ENCODE measurements at places on chromosomes 3 and 15. TPM values are rescaled to one million over a fixed set of nuclear protein-coding genes. Genes with fewer than 3 reads are reported as not detected.

DNA sequence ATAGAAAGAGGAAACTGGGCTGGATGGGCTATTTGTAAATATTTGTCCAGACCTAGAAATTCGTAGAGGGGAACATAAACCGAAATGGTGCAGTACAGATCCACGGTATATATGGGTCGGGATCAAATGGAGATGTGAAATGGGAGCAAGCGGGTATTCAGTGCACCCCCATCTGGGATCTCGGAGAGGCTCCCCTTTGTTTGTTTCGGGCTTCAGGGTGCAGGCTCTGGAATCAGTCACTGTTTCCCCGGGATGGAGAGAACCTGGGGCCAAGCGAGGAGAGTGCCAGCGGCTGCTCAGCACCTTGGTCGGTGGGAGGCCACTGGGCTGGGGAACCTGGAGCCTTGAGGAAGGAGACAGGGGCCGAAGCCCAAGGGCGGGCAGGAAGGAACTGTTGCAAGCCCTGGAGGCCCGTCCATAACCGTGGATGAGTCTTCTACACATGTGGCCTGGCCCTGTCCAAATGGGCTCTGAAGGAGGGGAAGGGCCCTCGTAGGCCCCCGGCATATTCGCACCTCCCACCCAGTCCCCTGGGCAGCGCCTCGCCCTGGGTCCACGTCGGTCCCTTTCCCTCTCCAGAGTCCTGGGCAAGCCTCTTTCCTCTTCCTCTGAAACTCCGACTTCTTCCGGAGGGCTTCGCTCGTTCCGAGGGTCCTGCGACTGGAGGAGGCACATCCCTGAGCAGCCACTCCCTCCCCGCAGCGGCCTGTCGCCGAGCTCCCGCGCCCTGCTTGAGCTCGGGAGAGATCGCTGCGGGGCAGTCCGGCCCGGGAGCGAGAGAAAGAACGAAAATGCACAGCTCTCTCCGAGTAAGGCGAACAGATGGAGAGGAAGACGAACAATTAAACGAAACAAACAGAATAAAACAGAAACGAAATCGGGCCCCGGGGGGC is 3.0 kb downstream of the ISL2 start:
- DNase-seq: no peak

- DNase-seq: no peak
Observed at GRCh38 chr15:71530116-71530515, 280.2 kb upstream of the NR2E3 start.

DNA sequence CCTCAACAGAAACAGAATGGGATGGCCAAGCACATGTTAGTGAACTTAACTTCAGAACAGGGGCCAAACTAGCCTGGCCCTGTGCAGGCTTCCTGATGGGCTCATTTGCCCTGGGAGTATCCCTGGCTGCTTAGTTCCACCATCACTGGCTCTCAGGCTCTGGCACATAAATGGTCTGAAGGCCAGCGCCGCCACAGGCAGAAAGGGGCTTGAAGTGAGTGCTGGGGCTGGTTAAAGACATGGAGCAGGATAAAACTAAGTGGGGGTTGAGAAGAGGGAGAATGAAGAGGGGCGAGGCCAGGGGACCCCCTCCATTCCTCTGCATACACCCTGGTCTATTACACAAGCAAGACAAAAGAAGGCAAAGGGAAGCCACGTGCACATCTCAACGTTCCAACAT is 12.2 kb downstream of the SLCO2A1 start:
- no peak for DNase-seq

- no peak for DNase-seq
Observed at GRCh38 chr3:190105876-190106275, 14.8 kb downstream of the P3H2 start.

GRCh38 chr3:105730801-105731354 is 137.9 kb downstream of the CBLB start:
- DNase-seq: no peak

The GORASP1 gene
- 34.9 TPM for total RNA-seq

DNA sequence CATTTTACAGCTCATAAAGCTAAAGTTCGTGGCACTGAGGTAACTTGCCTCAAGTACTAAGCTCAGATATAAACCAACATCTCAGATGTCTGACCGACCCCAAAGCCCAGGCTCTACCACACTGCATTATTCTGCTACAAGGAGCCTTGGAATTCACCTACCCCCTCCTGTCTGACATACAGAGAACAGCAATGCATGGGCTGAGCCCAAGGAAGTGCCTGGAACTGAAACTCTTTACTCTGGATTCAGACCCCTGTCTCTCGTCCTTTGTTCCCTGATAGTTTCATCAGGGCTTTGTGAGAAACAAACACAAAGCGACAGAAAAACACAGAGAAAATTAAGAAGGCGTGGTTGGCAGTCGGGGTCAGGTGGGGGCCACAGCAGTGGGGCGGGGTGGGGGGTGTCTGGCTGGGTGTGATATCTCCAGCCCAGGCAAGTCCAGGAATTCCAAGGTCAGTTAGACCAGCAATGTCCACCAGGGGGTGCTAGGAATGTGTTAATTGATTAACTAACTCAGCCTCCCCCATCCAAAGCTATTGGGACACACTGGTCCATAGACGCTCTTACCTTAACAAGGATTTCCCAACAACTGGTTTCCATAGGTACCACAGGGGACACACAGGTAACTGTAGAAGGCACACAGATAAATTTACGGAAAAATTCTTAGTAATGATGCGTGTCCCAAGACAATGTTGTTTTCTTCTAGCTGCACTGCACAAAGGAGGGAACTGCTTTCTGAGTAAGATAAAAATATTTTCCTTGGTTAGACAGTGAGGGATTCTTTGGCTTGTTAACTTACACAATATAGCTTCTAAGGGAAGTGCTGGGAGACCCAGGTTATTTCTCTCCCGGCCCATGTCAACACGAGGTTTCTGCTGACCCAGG is 18.8 kb upstream of the SSUH2 start:
- DNase-seq: peak; percentile 48

DNA sequence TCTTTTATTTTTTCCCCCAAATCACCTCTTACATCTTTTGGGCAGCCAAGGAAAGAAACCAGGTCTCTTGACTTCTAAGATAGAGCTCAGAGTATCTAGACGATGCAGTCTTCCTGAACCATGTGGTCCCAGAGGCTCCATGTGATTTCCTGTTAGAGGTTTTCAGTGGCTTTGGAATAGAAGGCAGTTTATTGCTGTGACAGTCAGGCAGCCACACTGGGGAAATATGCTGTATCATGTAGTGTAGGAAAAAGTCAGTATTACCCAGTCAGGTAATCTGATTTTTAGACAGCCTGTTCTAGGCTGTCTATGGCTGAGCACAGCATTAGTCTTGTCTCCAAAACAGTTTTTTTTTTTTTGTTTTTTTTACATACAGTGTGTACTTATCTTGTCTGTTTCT is 294.3 kb downstream of the THSD4 start:
- peak; percentile 18 for DNase-seq

The ETFA gene
- 163 TPM for total RNA-seq

DNA sequence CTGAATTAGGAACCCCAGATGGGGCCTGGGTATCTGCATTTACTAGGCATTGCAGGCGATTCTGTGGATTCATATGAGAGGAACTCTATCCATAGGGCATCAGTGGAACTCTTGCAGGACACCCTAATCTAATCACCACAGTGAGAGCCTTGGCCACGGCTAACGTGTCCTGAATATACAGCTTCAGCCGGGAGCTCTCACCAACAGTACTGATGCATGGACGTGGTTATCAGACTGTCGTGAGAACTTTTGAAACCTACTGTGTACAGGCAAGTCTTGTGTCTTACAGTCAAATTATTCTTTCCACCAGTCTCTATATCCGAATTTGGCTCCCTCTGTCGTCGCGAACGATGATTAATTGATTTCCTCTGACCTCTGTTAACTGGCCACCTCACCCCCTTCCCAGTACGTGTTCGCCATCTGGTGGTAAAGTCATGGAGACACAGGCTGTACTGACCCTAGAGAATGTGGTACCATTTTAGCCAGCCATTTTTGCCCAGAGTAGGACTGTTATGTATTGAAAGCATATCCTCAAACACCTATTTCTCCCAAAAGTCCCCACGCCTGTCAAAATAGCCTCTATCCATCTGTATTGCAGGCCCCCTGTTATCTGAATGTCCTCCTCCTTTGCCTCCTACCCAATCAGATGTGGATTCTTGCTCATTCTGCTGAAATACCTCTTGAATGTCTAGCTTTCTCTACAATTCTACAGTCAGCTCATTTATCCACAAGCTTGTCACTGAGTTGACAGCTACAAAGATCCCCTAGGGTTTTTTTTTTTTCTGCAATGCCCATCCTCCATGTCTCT is 39.7 kb downstream of the GLDN start:
- DNase-seq: peak; percentile 75

Measured in dermis microvascular lymphatic vessel endothelial cell (primary cell).